ENCODE measurements at places on chromosomes 4 and X. TPM values are rescaled to one million over a fixed set of nuclear protein-coding genes. Genes with fewer than 3 reads are reported as not detected.

The PITX2 gene
- total RNA-seq: 2.3 TPM

The FGB gene
- not detected for total RNA-seq

The ATOH1 gene
- not detected for total RNA-seq

The TBC1D8B gene
- total RNA-seq: 17.4 TPM

The GC gene
- 0.45 TPM for total RNA-seq

The PHEX gene
- total RNA-seq: 0.34 TPM

The PRSS12 gene
- total RNA-seq: 43.0 TPM

The CPLX1 gene
- total RNA-seq: 4.4 TPM

The FGF16 gene
- not detected for total RNA-seq

The DCAF12L2 gene
- total RNA-seq: 3.6 TPM

The HSFX2 gene
- total RNA-seq: not detected

The P2RY8 gene
- total RNA-seq: 1.8 TPM

The RNF175 gene
- total RNA-seq: not detected

The SSX3 gene
- not detected for total RNA-seq

The AWAT2 gene
- total RNA-seq: not detected

The CDX4 gene
- total RNA-seq: 0.45 TPM

The GYPA gene
- total RNA-seq: not detected

The HSD17B13 gene
- 8.3 TPM for total RNA-seq

The ADAM29 gene
- total RNA-seq: 0.64 TPM

The GPR143 gene
- total RNA-seq: 3.1 TPM

The AIFM1 gene
- total RNA-seq: 21.8 TPM

The SRPX gene
- 21.6 TPM for total RNA-seq

The PSAPL1 gene
- total RNA-seq: 0.05 TPM

The MAGEC2 gene
- total RNA-seq: 29.1 TPM

The MGST2 gene
- 135 TPM for total RNA-seq

The ENPEP gene
- 1.8 TPM for total RNA-seq

The SLITRK2 gene
- 0.05 TPM for total RNA-seq

The MAGEC1 gene
- total RNA-seq: not detected

The PLS3 gene
- total RNA-seq: 69.3 TPM

The DKK2 gene
- total RNA-seq: 0.73 TPM

The HSPA4L gene
- 8.8 TPM for total RNA-seq

The NAP1L3 gene
- total RNA-seq: 48.7 TPM

The CLDN34 gene
- 0.36 TPM for total RNA-seq

The RAB39B gene
- total RNA-seq: 2.5 TPM

The IL15 gene
- total RNA-seq: 2.0 TPM

The FGFR3 gene
- 8.7 TPM for total RNA-seq

The HSFX4 gene
- total RNA-seq: not detected

The OTC gene
- not detected for total RNA-seq

The POLN gene
- 3.8 TPM for total RNA-seq

The POF1B gene
- 3.6 TPM for total RNA-seq

The NPY2R gene
- 2.6 TPM for total RNA-seq

The MAP7D2 gene
- total RNA-seq: 1.3 TPM

The ZNF630 gene
- 5.2 TPM for total RNA-seq

The NCAPG gene
- 4.7 TPM for total RNA-seq

Data from prostate gland (tissue), 2 donors.